ENCODE measurements at places on chromosomes 11 and 22. TPM values are rescaled to one million over a fixed set of nuclear protein-coding genes. Genes with fewer than 3 reads are reported as not detected.

Gene KDM4E
- not detected for total RNA-seq

Gene ART5
- 0.72 TPM for total RNA-seq

Gene MICAL2
- total RNA-seq, result 393 TPM

DNA sequence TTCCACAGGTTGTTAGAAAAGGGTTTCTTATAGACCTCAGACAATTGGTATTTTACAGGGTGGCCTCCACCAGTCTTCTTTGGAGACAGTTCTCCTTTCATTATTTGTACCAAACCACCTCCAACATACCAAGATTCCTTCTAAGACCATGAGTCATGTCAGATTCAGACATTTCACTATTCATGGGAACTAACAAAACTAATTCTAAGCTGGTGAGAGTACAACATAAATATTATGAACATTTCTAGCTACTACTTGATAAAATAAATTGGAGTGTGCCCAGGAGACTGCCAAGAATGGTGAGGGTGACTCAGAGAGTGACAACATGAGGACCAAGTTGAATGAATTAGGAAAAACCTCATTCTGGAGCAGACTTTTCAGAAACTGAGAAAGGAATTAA, 494.6 kb upstream of the LRRC4C start:
- DNase-seq, result no peak

DNA sequence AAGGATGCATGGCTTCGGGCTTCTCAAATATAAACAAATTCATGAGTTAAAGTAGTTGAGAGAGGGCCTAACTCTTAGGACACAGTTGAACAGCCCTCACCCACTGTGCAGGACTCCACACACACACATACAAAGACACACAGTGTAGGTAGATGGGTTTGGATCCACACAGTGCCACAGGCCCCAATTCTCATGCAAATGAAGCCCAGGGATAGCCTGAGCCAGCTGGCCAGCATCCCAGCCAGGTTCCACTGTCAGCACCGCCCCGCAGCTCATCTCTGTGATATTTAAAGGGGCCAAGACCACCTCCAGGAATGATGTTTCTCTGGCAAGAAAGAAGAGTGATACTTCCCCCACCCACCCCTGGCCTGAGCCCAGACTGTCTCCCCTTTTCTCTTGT, 11.7 kb downstream of the SLC35C1 start:
- no peak for DNase-seq

- DNase-seq, result no peak
Measured at GRCh38 chr11:15327786-15328231, 213.1 kb downstream of the INSC start.

DNA sequence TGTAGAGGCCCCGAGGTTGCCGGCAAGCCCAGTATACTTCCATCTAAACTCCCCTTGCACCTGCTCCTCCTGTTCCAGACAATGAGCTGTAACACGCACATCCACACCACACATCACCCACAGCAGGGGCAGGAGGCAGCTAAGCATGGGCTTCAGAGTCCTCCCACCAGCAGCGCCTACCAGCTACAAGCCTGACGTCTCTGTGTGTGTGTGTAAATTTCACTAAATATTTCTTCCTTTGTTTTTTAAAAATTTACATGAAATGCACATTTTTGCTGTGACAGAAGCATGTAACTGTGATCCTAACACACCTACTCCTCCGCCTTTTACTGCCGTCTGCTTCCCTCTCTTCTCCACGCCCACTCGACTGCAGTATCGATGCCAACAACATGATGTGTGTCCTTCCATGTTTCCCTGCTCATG, 29.4 kb upstream of the PACSIN2 start:
- DNase-seq, result no peak

- peak; percentile 82 for DNase-seq
Measured at GRCh38 chr22:49964136-49965090, 3.8 kb downstream of the PIM3 start.

DNA sequence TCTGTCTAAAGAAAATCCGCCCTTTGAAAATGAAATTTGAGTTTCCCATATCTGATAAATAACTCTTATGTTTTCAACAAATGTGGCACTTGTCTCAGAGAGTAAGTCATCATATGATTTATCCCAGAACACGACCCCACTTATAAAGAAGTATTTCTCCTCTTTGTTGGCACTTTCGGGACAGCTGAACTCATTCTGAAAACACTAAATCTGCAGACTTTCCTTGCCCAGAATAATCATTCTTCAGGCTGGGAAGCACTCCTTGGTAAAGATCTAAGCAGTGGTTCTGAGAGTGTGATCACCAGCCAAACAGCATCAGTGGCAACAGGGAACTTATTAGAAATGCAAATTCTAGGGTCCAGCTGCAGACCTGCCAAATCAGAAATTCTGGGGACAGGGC, 532.2 kb upstream of the API5 start:
- DNase-seq, result no peak

GRCh38 chr11:38460896-38461295, 1862.9 kb upstream of the RAG2 start:
- no peak for DNase-seq

DNA sequence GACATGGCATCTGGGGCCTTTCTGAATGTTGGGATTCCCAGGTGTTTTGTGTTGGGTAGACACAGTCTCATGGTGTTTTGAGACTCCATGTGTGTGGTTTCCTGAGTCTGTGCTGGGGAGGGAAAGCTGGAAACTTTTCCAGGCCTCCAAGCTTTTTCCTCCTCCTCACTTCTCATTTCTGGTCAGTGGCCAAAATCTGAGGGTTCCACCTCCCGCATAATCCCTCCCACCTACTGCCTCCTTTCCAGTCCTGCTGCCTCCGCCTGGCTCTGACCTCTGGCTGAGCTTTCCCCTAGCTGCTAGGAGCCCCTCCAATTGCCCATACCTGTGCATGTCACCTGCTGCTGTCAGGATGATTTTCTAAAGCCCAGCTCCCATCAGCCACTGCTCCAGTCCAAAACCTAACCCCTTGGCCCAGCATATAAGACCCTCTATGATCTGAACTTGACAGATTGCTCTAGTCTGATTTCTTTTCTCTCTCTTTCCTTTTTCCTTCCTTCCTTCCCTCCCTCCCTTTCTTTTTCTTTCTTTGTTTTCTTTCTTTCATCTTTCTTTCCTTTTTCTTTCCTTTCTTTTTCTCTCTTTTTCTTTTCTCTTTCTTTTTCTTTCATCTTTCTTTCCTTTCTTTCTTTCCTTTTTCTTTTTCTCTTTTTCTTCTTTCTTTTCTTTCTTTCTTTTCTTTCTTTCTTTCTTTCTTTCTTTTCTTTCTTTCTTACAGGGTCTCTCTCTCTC, 51.4 kb upstream of the NECTIN1 start:
- DNase-seq, result peak; percentile 53

All from chondrocyte (in vitro differentiated cells).